Activated CD8-positive, alpha-beta T cell treated with anti-CD3 and anti-CD28 coated beads, Interleukin-2, amount 10 ng/mL, durations not matched to agents 7 days and 5 days (primary cell): ENCODE measurements at places on chromosomes 13 and 19.

DNA sequence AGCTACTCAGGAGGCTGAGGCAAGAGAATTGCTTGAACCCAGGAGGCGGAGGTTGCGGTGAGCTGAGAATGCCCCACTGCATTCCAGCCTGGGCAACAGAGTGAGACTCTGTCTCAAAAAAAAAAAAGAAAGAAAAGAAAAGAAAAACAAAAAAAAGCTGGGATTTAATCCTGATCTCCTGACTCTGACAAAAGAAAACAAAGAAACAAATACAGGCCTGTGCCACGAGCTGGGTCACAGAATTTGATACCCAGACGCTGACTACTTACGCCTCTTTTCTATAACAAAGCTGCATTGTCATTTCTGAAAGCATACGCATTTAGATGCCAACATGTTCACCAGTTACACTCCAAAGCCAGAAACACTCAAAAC, 18.2 kb upstream of the GTF2F2 start:
- DNase-seq: no peak

DNA sequence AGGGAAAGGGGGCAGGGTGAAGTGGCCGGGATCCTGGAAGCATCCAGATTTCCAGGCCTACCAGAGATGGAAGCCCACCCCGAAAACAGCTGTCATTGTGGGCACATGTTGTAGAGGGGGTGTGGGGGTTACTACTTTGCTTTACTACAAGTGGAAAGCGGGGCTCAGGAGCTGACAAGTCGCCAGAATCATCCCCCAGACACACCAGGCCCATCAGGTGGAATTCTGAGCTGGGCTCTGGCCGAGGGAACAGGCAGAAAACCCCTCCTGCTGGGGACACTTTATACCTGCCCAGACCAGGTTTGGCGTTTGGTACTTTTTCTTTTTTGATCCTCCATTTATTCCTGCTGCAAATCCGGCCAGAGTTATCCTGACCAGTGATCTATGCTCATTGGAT, 3.8 kb downstream of the CDX2 start:
- no peak for DNase-seq

GRCh38 chr13:112840472-112841302, 128.3 kb upstream of the MCF2L start:
- DNase-seq: no peak

- no peak for DNase-seq
These were observed 24.4 kb upstream of the LDLR start for GRCh38 chr19:11064831-11065303.
